Smooth muscle cell of the brain vasculature (primary cell): ENCODE measurements at places on chromosomes 1 and 21.
A peak's percentile ranks its signal among the peaks of the same experiment; 100 is the strongest.

DNA sequence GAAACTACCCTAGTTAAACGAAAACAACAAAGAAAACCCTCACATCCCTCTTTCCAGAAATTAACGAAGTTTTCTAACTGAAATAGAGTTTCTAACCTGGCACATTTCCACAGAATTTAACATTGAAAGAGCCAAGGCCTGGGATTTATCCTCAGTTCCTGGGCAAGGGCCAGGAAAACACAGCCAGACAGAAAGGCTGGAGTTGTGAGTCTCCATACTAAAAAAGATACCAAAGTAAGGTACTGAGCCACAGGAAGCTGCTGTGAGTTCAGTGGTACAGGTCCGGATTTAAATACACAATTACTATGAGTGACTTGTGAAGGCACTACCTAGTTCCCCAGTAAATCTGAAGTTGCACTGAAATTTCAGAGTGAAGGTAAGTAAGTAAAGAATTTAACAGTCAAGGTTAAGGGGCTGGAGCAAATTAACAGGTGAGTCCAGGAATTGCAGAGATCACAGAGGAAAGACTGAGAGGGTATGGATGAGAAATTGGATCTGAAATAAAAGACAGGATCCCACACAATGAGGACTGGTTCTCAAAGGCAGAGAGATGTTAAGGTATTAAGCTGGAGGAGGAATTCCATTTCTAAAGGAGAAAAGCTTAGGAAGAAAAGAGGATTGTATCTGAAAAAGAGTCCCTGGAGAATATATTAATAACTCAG is 905 bp downstream of the LIX1L start:
- no peak for DNase-seq

GRCh38 chr1:89042491-89042890 is 19.8 kb upstream of the GBP3 start:
- no peak for DNase-seq

- no peak for DNase-seq
Measured at GRCh38 chr1:54212872-54213271, 12.9 kb downstream of the MRPL37 start.

DNA sequence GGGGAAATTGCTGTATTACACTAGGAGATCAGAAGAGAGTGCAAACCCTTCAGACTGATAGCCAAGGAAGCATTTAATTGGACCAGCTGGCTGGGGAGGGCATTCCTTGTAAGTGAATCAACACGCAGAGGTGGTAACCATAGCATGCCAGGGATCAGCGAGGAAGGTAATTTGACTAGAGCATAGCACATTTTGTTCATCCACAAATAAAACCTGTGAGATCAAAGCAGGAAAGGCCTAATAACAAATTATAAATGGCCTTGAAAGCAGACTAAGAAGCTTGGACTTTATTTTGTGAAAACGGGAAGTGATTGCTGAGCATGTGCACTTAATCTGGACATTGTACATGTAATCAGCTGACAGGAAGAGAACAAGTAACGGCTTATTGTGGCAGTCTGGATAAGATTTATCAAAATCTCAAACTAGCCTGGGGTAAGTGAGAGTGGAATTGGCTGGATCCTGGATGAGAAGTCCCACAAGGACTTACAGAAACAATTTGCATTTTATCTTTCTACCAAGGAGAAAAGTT is 11.7 kb upstream of the CD55 start:
- DNase-seq = no peak

- DNase-seq = no peak
Measured at GRCh38 chr1:21811875-21812305, at the start of gene LDLRAD2. Gene LDLRAD2 (plus strand): TSS chr1:21812265. CDS start chr1:21812452, 187 bp downstream.

DNA sequence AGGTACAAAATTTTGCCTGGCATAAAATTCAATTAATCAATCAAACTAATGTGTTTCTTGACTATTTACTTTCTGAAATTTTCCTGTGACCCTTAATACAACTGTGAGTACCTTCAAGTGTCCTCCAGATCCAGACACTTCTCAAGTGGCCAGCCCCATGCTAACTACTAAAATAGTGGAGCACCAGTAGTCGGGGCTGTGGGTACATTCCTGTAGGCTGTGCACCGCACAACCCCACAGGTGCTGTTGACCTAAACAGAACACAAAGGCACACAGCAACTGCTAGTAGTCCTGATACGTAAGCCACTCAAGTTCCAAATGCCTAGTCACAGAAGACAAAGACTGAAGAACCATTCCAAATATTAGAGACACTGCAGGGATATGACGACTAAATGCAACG is 36.6 kb downstream of the TMEM50B start:
- DNase-seq = no peak

DNA sequence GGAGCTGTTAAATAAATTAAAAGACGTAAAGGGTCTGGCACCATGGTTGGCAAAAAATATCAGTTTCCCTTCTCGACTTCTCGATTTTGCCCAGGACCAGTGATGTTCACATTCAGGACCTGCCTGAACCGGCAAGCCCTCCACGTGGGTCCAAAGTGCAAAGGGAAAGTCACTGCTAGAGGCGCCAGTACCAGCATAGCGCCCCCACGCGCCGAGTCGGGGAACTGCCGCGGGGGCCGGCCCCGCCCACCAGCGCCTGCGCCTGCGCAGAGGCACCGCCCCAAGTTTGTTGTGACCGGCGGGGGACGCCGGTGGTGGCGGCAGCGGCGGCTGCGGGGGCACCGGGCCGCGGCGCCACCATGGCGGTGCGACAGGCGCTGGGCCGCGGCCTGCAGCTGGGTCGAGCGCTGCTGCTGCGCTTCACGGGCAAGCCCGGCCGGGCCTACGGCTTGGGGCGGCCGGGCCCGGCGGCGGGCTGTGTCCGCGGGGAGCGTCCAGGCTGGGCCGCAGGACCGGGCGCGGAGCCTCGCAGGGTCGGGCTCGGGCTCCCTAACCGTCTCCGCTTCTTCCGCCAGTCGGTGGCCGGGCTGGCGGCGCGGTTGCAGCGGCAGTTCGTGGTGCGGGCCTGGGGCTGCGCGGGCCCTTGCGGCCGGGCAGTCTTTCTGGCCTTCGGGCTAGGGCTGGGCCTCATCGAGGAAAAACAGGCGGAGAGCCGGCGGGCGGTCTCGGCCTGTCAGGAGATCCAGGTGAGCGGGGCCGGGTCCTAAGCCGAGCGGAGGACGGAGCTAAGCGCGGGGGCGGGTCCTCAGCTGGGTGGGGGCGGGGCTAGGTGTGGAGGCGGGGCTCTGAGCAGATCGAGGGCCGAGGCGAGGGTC is at the start of gene PINK1:
Gene PINK1 (plus strand): TSS at position 269 of the 875 bp plus-strand sequence. CDS start 91 bp downstream, at position 360.
- no peak for DNase-seq

DNA sequence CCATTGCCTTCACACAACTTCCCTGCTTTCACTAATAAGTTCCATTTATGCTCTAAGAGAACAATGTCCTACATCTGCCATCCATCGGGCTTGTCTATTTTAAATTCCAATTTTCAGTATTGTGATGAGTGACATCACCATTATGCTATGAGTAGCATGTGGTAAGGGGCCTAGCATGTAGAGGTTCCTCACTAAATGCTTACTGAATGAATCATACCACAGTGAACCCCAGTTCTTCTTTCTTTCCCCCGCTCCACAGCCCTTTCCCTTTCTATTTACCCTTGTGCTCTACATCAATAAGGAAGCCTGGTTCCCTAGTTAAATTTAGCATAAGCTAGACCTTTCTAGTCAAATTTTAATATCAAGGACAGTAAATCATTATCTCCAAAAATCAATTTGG is 195.0 kb upstream of the RGS18 start:
- DNase-seq = no peak

DNA sequence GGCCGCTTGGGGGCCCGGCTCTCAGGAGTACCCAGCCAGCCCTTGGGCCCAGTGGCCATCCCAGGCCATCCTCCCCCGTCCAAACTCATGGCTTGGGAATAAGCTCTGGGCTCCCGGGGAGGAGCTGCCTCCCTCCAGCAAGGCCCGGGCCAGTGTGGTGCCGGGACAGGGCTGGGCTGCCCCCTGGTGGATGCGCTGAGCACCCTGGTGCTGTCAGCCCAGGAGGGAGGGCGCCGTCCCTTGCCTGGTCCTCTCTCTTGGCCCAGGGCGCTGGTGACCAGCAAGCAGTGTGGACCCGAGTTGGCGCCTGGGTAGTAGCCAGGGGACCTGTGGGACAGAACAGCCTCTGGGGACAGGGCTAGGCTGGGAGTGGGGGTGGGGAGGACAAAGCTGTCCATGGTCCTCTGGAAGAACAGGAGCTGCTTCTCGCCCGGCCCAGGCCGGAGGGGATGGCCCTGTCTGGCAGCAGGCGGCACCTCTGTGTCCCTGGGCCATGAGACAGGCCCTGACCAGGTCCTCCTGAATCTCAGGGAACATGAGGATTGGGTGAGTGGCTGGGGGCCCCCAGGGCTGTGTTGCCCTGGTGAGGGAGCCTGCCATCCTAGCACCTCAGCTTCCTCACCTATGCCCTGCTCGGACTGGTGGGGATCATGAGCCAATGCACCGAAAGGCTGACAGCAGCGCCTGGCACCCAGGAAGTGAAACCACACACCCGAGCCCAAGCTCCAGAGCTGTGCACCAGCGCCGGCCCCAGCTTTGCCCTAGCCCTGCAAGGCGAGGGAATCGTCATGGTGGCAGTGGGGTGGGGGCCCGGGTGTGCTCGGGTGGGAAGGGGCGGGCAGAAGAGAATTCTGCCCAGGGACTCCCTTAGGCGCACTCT is 9.4 kb downstream of the MORN1 start:
- peak; percentile 37 for DNase-seq

DNA sequence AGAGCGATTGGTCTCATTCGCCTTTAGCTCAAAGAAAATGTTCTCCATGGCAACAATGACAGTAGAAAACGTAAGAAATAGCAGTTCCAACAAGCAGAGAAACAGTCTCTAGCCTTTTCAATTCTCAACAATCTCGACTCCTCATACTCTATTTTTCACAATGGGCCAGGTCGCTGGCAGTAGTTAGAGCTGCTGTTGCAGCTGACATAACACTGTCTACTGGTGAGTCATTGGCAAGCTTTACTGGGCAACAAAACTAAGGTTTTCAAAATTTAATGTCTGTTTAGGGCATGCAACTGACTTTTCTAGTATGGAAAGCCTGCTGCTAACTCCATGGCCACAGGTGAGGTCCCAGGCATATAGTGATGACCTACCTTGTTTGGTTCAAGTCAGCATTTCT is 221.1 kb upstream of the KAZN start:
- DNase-seq = no peak

DNA sequence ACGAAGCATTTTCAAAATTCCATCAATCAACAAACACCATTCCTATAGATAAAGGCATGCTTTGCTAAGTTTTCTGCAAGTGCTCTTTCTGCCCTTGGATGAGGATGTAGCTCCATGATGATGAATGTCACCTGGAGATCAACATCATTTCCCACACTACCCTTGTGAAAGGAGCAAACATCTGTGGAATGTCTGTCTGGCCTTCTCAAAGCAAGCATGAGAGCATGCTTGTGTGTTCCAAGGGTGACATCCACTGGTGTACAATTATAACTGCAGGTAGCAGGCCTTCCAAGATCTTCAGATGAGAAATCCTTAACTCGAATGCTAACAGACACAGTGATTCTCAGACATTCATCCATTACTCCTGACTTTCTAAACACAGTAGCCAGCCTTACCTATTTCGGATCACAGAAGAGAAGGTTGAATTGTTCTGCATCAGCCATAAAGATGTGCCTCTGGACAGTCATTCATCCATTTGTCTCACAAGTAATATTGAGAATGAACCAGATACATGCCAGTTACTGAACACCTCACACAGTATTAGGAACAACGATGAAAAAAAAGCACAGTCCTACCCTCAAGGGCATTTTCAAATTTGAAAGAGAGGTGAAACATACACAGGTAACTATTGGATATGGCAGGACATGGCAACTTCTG is 162.4 kb downstream of the TPR start:
- DNase-seq = peak; percentile 75

DNA sequence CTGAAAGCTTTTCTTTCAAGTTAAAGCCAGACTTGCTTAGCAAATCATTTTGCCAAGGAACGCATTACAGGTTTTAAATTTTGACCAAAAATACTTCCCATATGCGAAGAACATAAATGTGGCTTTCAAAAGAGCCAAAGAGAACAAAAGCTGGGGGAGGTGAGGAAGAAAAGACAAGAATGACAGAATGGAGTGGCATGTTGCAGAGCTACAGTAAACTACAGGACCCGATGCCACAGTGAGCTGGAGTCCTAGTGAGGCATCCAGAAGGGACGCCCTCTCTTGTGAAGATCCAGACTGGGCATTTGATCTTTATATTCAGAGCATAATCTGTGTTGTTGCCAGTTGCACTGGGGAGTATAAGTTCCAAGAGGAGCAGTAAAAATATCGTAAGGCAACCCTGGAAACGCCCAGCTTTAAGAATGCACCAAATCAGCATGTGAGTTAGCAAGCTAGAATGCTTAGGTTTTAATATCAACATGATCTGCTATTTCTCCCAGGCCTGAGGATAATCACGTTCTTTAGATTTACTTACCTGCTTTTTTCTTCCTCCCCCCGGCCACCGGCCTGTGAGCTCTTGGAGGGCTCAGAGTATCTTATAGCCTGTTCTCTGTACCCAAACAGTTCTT is 48.4 kb upstream of the HOOK1 start:
- no peak for DNase-seq

DNA sequence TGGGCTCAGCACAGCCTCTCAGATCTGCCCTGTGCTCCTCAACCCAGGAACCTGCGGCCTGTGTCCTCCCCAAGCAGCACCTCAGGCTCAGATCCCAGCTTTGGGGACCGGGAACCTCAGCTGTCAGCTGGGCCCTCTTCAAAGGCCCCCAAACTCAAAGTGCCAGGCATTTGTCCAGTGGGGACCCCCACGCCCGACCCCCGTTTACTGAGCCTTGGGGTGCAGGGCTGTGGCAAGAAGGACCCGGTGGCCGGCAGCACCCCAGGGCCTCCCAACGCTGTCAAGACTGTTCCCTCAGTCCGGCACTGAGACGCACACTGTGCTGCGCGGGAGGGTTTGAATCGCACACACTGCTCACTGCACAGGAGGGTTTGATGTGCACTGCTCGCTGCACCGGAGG is 35.0 kb downstream of the MORN1 start:
- no peak for DNase-seq

DNA sequence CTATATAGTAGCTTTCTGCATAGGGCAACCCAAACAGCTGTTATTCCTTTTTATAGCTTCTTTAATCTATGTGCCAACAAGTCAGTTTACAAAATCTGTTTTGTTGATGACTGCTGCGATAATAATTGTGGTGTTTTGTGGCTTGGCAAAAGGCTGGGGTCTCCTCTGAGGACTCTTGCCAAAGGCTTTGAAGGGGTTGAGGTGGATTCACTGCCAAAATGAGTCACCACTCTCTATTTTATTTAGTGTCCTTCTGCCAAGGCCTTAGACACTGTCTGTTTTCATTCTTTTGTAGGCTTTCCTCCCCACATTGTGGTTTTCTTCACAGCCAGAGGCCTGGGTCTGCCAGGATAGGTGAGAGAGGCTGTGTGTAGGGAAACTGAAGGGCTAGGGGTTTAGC is 161.8 kb downstream of the NFIA start:
- peak; percentile 75 for DNase-seq

GRCh38 chr1:230766318-230766717 is 19.1 kb downstream of the CAPN9 start:
- no peak for DNase-seq

- no peak for DNase-seq
Measured at GRCh38 chr1:234605983-234606783, 3.8 kb downstream of the IRF2BP2 start.

GRCh38 chr1:160623227-160623633 is 23.6 kb downstream of the SLAMF1 start:
- DNase-seq = no peak

- DNase-seq = no peak
Measured at GRCh38 chr21:45998276-45998701, 16.7 kb downstream of the COL6A1 start.

GRCh38 chr1:29597861-29598260 is 361.5 kb downstream of the PTPRU start:
- no peak for DNase-seq
